ENCODE measurements at places on chromosomes 12 and 14.
A peak's percentile ranks its signal among the peaks of the same experiment; 100 is the strongest.

DNA sequence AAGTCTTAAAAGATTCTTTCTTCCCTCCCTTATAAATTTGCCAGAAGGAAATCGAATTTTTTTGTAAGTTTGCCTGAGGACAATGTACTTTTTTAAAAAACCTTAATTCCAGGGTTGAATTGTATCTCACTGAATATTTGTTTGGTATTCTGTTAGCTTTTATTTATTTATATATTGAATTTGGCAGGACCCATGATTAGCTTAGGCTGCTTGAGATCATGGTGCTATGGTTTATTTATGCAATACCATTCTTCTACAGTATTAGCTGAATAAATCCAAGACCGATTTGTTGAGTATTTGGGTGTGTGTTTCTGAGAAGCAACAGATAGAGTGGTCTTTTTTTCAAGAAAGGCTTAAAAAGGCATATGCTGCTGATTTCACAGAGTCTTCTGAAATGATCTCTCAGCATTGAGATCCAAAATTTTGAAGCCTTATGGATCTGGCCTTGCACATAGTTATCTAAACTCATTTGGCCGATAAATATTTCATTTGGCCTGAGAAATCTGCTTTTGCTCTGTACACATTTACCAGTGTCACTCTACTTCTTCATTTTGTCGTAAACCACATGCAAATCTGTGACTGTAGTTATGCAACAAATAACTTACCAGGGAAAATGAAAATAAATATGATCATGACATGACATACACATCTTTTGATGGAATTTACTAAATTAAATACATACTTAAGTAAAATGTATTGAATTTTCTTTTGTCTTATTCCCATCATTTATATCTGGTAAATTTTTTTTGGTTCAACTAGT, 265.8 kb upstream of the FLRT2 start:
- DNase-seq = no peak

DNA sequence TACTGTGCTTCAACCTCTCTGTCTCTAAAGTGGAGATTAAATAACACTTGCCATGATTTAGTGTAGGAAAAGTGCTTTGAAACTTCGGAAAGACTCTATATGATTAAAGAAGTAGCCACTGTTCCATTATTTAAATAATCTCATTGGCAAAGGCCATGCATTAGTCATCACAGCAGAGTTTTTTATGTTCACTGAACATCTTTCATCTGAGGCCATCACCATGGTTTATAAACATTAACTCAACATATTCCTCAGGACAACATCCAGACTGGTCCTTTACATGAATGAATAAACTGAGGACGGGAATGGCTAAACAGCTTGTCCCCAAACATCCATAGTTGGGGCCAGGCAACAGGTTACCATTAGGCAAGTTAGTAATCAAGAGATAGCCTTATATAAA, 124.6 kb upstream of the FRMD6 start:
- DNase-seq = no peak

DNA sequence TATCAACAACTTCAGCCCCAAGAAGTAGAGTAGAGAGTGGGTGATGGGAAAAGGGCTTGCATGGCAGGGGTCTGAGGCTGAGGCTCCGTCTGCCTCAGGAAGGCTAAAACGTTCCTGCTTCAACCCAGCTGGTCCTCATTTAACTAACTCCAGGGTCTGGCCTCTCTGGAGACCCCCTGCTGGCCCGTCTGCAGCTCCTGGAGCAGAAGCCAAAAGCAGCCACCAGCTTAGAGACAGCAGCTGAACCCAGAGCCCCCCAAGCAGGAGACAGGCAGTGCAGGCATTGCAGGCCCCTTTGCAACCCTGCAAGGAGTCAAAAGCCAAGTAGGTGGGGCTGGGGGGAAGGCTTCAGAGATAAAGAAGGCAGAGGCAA, 25.1 kb upstream of the LTBP2 start:
- no peak for DNase-seq

DNA sequence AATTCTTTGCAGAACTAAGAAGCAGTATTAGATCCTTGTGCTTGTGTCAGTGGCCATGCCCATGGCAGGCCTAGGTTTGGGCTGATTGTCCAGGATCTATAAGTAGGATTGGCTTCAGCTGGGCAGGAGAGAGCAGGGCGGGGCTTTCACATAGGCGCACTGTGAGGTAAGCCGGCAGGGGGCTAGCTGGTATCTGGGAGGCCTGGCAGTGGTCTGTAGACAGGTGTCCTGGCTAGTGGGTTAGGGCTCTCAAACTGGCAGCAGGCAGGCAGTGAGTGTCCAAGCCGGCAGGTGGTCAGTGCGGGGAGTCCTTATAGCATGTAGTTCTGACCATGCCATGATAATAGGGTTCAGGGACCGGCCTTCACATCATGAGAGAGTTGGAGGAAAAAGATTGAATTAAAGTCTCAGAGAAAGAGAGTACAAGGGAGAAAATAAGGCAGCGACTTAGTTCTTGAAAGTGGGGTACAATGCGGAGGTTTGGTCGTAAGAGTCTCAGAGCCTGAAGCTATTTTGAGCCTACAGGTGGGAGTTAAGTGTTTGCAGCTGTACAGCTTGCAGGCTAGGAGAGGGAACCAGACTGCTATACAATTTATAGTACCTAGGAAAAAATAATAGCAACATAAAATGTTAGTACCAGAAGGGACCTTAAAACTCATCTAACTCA, 137.4 kb downstream of the TPH2 start:
- DNase-seq = no peak

DNA sequence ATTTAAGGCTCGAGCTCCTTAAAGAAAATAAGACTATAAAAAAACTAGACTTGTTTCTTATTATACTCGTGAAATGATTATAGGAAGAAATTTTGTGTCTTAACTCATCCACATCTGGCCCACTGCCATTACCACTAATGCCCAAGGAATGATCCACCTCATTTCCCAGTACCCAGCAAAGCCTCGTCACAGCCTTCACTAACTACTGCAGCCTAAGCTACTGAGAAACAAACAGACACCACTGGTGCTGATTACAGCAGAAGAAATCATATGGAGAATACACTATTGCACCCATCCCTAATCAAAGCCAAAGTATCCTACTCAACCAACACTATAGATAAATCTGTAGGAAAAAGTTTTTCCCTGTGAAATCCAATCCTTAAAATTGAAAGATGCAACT, 205.3 kb upstream of the NAV3 start:
- no peak for DNase-seq

- no peak for DNase-seq
Observed at GRCh38 chr12:102144221-102144620, 24.2 kb downstream of the PARPBP start.

GRCh38 chr14:61894452-61895077, 132.3 kb downstream of the SNAPC1 start:
- peak; percentile 67 for DNase-seq

GRCh38 chr12:65986047-65986446, 144.5 kb downstream of the LLPH start:
- DNase-seq = no peak

- DNase-seq = no peak
Observed at GRCh38 chr12:93237235-93237915, 140.3 kb upstream of the NUDT4 start.
